ENCODE measurements at places on chromosomes 4 and X. TPM values are rescaled to one million over a fixed set of nuclear protein-coding genes. Genes with fewer than 3 reads are reported as not detected.

GRCh38 chrX:6460893-6461490 lies 73.9 kb downstream of the VCX3A start:
- no peak for DNase-seq

BANK1 gene
- 0.43 TPM for polyA plus RNA-seq

GRCh38 chrX:850471-850916 lies 219.9 kb downstream of the SHOX start:
- no peak for DNase-seq

NPY2R gene
- 0.07 TPM for polyA plus RNA-seq

AMBN gene
- not detected for polyA plus RNA-seq

DNA sequence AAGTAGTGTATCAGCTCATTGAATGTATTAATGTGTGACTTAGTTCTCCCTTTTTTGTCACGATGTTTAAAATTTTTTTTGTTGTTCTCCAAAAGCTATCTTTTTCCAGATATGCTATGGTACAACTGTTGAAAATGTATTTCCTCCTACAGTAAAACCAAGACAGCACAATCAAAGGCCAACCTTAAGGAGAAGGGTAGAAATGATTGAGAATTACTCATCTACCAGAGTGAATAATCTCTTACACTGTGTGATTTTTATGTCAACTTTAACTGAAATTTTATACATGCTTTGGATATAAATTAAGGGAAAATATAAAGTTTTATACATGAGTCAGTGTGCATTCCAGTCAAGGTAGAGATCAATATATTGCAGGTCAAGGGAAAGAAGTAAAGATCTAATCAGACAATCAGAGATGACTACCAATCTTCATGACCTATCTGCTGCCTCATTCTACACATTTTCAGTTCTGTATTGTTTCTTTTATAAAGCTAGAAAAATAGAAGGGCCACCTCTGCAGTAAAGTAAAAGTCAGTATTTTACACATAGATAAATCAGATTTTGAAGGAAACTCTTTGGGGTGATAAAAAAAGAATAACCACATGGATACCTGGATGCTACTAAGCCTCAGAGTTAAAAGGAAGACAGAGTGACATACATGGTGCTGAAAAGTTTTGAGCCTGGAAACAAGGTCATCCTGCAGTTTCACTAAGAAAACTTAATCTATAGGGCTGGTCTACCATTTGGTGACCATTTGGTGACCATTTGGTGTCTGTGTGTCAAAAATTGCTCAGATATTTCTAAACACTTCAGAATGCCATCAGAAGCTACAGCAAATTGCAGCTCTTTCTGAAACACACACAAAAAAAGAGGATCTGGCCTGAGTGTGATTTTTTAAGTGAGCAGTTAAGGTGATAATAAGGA lies 1.6 kb downstream of the FAM13A start:
- DNase-seq: no peak

KDM6A gene
- polyA plus RNA-seq: 6.7 TPM

DNA sequence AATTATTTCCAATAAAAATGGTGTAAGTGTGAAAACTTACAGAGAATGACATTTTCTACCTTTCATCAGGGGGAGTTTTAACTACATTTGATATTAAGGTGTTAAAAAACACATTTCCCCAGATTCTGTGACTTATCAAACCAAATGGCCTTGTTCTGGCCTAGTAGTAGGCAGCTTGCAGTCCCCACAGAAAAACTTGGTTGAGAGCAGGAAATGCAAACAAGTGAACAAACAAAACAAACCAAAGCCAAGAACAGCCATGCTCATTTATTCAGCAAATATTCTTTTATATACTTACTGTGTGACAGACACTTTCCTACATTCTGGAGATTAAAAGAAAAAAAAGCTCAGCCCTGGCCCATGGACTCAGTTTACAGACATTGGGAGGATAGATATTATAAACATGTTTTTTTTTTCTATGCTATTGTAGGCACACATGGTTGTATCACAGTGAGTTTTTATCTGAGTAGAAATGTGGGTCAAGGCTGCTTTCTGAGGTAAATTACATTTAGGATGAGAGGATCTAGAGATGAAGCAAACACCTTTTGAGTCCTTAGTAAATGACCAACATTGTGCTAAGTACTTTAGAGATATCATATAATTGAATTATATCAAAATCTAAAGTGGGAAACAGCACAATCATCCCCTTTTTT lies 449.2 kb upstream of the AADAT start:
- DNase-seq: no peak

TEX13B gene
- not detected for polyA plus RNA-seq

CFI gene
- 12.6 TPM for polyA plus RNA-seq

- DNase-seq: no peak
Observed at GRCh38 chr4:155975511-155975910, 21.8 kb upstream of the CTSO start.

SAP30 gene
- 14.0 TPM for polyA plus RNA-seq

SMIM31 gene
- not detected for polyA plus RNA-seq
